Activated CD4-positive, alpha-beta T cell treated with anti-CD3 and anti-CD28 coated beads, Interleukin-2, amount 10 ng/mL, durations not matched to agents 7 days and 5 days (primary cell): ENCODE measurements at places on chromosomes 7 and 10.

GRCh38 chr7:112411186-112411795 is 39.0 kb upstream of the IFRD1 start:
- H3K36me3 ChIP-seq = no peaks in the 10 kb centered on the region
- H3K4me3 ChIP-seq = no peak overlapping the region
- peaks cover 14% of the 10 kb centered on the region for H3K27me3 ChIP-seq
- peaks cover 4% of the 10 kb centered on the region for H3K4me1 ChIP-seq
- no peak for DNase-seq

DNA sequence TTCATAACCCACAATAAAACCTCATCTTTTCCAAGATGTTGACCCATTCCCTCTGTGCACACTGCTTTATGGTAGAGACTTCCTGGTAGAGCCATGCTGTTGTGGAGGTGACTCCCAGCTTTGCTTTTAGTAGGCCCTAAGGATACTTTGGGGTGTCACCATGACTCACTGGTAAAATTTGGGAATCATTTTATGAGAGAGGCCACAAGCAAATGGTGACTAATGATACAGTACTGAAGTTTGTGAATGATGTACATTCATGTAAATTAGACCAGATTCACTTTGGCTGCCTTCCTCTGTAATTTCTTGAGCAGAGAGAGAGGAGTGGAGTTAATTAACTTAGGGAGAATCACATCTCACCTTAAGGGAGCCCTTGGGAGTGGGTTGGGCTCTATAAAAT is 686.5 kb downstream of the LRMDA start:
- no peaks in the 10 kb centered on the region for H3K27me3 ChIP-seq
- DNase-seq = no peak
- no peak overlapping the region for H3K27ac ChIP-seq
- no peaks in the 10 kb centered on the region for H3K4me1 ChIP-seq

- H3K4me1 ChIP-seq = peaks cover 11% of the 10 kb centered on the region
- no peak for DNase-seq
- no peaks in the 10 kb centered on the region for H3K27me3 ChIP-seq
- H3K4me3 ChIP-seq = no peak overlapping the region
- H3K36me3 ChIP-seq = peaks cover 4% of the 10 kb centered on the region
Measured at GRCh38 chr10:63563623-63564022, 42.4 kb downstream of the REEP3 start.

DNA sequence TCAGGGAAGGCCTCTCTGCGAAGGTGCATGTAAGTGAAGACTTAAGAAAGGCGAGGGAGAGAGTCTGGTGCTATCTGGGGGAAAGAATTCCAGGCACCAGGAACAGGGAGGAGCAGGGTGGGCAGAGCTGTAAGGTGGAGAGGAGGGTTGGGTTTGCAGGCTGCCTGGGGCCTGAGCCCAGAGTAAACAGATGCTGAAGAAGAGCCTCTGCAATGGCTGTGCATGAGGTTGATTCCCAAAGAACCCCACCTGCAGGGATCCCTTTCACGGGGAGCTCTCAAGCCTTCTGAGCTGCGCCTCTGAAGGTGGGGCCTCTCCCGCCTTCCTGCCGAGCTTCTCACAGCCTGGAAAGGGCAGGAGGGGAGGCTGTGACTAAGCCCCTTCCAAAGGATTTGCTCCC is 115.1 kb downstream of the RNF216 start:
- no peak for DNase-seq
- no peaks in the 10 kb centered on the region for H3K27me3 ChIP-seq
- H3K36me3 ChIP-seq = peaks cover 10% of the 10 kb centered on the region
- peaks cover 21% of the 10 kb centered on the region for H3K4me1 ChIP-seq

DNA sequence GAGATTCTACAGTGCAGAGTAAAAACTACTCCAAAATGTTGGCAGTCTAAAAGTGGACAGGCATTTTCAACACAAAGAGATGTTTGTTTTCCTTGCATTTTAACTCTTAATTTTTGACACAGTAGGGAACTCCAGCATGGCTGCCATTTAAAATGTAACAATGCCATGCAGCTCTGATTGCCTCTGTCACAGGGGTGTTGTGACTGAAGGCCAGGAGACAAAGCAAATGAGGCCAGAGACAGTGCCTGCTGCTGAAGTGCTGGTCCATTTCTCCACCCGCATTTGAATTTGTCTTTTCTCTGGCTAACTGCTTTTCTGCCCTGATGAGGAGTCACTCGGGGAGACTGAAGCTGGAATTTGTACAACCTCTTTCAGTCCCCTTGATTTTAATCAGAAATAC is 710.6 kb upstream of the GALNT17 start:
- no peaks in the 10 kb centered on the region for H3K36me3 ChIP-seq
- H3K4me3 ChIP-seq = no peak overlapping the region
- no peak for DNase-seq
- peaks cover 2% of the 10 kb centered on the region for H3K27me3 ChIP-seq
- H3K4me1 ChIP-seq = no peaks in the 10 kb centered on the region

DNA sequence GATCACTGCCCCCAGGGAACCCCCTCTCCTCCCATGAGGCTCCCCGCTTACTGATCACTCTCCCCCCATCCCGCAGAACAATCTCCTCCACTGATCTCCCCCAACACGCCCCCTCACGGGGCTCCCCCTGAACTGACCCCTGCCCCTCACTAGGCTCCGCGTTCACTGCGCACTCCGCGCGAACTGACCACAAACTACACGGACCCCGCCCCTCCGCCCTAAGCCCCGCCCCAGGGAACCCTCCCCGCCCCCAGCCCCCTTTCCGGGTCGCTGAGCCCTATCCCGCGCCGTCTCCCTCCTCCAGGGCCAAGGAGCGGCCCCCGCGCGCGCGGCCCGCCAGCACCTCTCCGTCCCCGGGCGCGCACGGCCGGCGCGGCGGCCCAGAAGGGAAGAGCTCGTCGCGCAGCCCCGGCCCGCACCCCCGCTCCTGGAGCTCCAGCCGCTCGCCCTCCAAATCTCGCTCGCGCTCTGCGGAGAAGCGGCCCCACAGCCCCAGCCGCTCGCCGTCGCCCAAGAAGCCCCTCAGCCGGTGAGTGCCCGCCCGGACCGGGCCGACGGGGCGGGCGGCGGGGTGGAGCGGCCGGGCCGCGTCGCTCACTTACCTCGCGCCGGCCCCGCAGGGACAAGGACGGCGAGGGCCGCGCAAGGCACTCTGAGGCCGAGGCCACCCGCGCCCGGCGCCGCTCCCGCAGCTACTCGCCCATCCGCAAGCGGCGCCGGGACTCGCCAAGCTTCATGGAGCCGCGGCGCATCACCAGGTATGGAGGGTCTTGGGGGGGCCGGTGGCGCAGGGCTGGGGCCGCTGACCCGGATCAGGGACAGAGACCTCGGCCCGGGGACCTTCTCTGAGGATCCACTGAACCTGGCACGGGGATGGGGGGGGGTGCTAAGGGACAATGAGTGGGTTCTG is 19.9 kb upstream of the HSPB1 start:
- no peak overlapping the region for H3K27ac ChIP-seq
- peak overlapping the region; percentile 41 for H3K4me3 ChIP-seq
- H3K36me3 ChIP-seq = no peaks in the 10 kb centered on the region
- peaks cover 14% of the 10 kb centered on the region for H3K4me1 ChIP-seq

DNA sequence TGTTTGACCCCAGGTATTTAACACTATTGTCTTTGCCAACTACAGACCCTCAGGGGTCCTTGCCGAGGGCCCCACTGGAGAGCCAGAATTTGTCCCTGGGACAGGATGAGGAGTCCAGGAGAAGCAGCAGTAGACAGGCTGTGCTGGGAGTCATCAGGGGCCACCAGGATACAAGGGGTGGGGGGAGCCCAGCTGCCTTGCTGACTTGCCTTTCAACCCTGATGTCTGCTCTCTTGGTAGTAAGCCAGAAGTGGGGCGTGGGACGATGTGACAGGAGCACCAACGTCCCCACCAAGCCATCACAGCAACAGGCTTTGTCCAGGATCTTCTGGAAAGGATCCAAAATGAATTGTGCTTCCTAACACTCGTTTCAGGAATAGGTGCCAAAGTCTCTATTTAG is 62.4 kb upstream of the CDCA7L start:
- peaks cover 13% of the 10 kb centered on the region for H3K27me3 ChIP-seq
- H3K4me3 ChIP-seq = no peak overlapping the region
- no peak for DNase-seq
- no peaks in the 10 kb centered on the region for H3K36me3 ChIP-seq
- H3K27ac ChIP-seq = no peak overlapping the region

GRCh38 chr7:155373359-155374273 is 75.9 kb downstream of the INSIG1 start:
- no peak overlapping the region for H3K4me3 ChIP-seq
- H3K27ac ChIP-seq = peak overlapping the region; percentile 77
- no peak for DNase-seq
- H3K27me3 ChIP-seq = peaks cover 83% of the 10 kb centered on the region
- peaks cover 36% of the 10 kb centered on the region for H3K4me1 ChIP-seq
- H3K36me3 ChIP-seq = peaks cover 7% of the 10 kb centered on the region

DNA sequence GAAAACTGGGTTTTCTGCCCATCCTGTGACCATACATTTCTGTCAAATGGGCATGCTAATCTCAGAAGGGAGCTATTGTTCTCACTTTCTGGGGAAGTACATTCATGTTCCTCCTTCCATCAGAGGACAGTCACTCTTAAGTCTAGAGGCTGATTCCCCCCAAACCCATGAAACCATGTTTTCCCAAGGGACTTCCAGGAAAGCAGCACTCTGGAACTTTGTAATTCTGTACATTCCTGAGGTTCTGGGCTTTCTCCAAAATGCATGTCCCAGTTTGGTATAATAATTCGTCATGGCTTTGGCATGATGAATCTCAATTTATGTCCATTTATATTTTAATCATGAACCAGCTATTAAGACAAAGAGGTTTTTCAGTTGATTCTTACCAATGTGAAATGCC is 688.1 kb downstream of the LRMDA start:
- no peak for DNase-seq
- no peak overlapping the region for H3K27ac ChIP-seq
- no peaks in the 10 kb centered on the region for H3K36me3 ChIP-seq
- H3K27me3 ChIP-seq = no peaks in the 10 kb centered on the region
- H3K4me3 ChIP-seq = no peak overlapping the region

- peaks cover 62% of the 10 kb centered on the region for H3K36me3 ChIP-seq
- H3K4me3 ChIP-seq = peak within 1 kb of the TSS; percentile 99
- peak within 1 kb of the TSS; percentile 96 for H3K27ac ChIP-seq
- H3K27me3 ChIP-seq = no peaks in the 10 kb centered on the region
- peak; percentile 86 for DNase-seq
Measured at GRCh38 chr10:1056326-1057105, at the start of gene WDR37. TSS of gene WDR37 (plus strand) at chr10:1056385. CDS start at chr10:1072156, 15,771 bp downstream.

DNA sequence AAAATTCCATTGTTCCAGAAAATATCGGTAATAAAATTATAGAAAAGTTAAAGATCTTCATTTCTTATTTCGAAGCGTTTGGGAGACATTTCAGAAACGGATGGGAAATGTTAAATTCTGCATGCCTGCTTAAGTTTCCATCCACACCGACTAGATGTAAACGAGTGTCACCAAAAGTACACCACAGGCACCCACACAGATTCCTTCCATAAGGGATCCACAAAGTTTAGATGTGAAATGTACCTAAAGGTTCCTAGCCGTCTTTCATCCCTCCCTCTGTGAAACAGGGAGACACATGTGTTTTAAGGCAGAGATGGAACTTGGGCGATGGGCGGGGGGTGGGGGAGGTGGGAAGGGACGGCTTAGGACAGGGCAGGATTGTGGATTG is 621 bp upstream of the CAV1 start:
- no peak overlapping the region for H3K4me3 ChIP-seq
- H3K27me3 ChIP-seq = peaks cover 82% of the 10 kb centered on the region
- no peaks in the 10 kb centered on the region for H3K36me3 ChIP-seq
- H3K4me1 ChIP-seq = peaks cover 23% of the 10 kb centered on the region
- no peak for DNase-seq
- no peak overlapping the region for H3K27ac ChIP-seq

- peaks cover 1% of the 10 kb centered on the region for H3K4me1 ChIP-seq
- DNase-seq = no peak
- peaks cover 56% of the 10 kb centered on the region for H3K27me3 ChIP-seq
- no peak within 1 kb of the TSS for H3K4me3 ChIP-seq
- peaks cover 2% of the 10 kb centered on the region for H3K36me3 ChIP-seq
- peak within 1 kb of the TSS; percentile 13 for H3K27ac ChIP-seq
Measured at GRCh38 chr7:94907026-94907810, at the start of gene PPP1R9A. TSS of gene PPP1R9A (plus strand) at chr7:94907594. CDS start at chr7:94910114, 2,520 bp downstream.

- no peaks in the 10 kb centered on the region for H3K27me3 ChIP-seq
- no peak for DNase-seq
- peaks cover 23% of the 10 kb centered on the region for H3K4me1 ChIP-seq
- H3K4me3 ChIP-seq = no peak overlapping the region
- no peak overlapping the region for H3K27ac ChIP-seq
Measured at GRCh38 chr7:2032030-2032875, 200.5 kb downstream of the MAD1L1 start.

DNA sequence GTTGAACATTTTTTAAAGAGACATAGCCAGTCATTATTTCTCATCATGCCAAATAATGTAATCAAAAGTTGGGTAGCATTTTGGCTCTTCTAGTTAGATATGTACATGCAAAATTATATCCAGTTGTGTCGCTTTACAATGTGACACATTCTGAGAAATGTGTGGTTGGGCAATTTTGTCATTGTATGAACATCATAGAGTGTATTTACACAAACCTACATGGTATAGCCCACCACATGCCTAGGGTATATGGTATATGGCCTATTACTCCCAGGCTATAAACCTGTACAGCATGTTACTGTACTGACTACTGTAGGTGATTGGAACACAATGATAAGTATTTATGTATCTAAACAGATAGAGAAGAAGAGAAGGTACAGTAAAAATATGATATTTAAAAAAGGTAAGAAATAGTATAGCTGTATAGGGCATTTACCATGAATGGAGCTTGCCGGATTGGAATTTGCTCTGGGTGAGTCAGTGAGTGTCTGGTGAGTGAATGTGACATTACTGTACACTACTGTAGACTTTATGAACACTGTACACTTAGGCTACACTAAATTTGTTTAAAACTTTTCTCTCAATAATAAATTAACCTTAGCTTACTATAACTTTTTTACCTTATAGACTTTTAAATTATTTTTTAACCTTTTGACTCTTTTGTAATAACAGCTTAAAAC is 16.5 kb downstream of the ZNF365 start:
- H3K27me3 ChIP-seq = peaks cover 15% of the 10 kb centered on the region
- no peak overlapping the region for H3K27ac ChIP-seq
- H3K4me1 ChIP-seq = no peaks in the 10 kb centered on the region
- no peak for DNase-seq
- no peaks in the 10 kb centered on the region for H3K36me3 ChIP-seq
- H3K4me3 ChIP-seq = no peak overlapping the region

- no peak overlapping the region for H3K4me3 ChIP-seq
- no peaks in the 10 kb centered on the region for H3K27me3 ChIP-seq
- no peak for DNase-seq
- no peaks in the 10 kb centered on the region for H3K4me1 ChIP-seq
Measured at GRCh38 chr10:120514959-120515358, 57.9 kb downstream of the PLPP4 start.

DNA sequence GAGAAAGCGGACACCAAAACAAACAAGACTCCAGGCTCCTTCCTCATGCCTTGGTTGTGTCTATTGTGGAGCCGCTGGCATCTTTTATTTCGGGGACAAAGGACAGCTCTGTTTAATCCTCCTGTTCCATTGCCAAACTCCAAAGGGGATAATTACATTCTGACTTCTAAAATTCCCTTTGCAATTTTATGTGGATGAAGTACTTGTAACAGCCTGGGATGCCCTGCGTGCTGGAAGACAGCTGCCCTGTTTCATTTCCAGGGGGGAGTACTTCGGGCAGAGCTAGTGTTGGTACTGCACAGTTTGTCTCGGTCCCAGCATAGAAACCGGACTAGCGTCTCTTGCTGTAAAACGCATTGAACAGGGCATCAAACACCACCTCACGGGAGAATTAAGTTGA is 90.9 kb downstream of the BAMBI start:
- no peaks in the 10 kb centered on the region for H3K36me3 ChIP-seq
- peaks cover 3% of the 10 kb centered on the region for H3K27me3 ChIP-seq
- H3K4me1 ChIP-seq = no peaks in the 10 kb centered on the region
- no peak overlapping the region for H3K27ac ChIP-seq

- peaks cover 5% of the 10 kb centered on the region for H3K4me1 ChIP-seq
- H3K27me3 ChIP-seq = no peaks in the 10 kb centered on the region
- no peak for DNase-seq
- H3K36me3 ChIP-seq = no peaks in the 10 kb centered on the region
- H3K27ac ChIP-seq = no peak overlapping the region
- H3K4me3 ChIP-seq = no peak overlapping the region
Measured at GRCh38 chr10:77861366-77861765, 65.2 kb downstream of the DLG5 start.
